Stimulated activated CD4-positive, alpha-beta T cell treated with anti-CD3 and anti-CD28 coated beads, Interleukin-4, amount 100 ng/mL, for 1 hour (primary cell): ENCODE measurements at places on chromosomes 1 and 21.

- DNase-seq: no peak
Observed at GRCh38 chr1:28815533-28816185, 3.7 kb downstream of the OPRD1 start.

GRCh38 chr1:55138823-55139222 is 76.3 kb downstream of the USP24 start:
- no peak for DNase-seq

DNA sequence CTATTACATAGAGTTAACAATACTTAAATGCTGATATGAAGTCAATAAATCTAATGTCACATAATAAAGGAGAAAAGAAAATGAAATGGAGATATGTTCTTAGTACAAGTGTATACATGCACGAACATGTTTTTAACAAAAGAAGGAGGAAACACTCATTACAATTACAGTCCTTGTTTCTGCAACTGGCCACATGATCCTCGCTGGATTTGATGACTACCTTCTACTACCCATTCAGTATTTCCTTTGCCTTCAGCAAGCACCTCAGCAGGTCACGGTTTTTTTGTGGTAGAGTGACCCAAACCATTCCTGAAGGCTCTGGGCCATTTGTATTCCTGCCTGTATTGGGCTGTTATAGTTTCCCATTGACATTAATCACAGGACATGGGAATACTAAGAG is 172.8 kb upstream of the CXADR start:
- no peak for DNase-seq

DNA sequence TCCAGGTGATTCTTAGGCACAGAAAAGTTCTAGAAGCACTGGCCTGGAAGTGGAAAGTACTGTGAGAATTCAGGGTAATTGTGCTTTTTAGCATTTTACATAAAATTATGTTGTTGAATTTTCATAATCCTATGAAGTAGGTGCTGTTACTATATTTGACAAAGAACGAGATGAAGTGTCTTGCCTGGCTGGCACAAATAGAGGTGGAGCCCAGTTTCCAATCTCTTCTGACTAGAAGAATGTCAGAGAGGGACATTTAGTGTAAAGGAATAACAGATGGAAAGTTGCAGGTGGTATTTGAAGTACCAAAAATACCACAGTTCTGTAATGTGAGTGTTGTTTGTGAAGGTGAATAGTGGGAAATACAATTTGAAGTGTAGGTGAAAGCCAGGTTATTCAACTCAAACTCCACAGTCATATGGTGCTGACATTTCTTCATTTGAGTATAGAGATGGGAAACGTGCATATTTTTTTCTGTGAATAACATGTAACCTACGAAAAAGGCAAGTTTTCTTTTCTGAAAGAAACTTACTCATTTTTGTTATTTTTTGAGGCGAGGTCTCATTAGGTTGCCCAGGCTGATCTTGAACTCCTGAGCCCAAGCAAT is 3.5 kb upstream of the TMCO2 start:
- no peak for DNase-seq

DNA sequence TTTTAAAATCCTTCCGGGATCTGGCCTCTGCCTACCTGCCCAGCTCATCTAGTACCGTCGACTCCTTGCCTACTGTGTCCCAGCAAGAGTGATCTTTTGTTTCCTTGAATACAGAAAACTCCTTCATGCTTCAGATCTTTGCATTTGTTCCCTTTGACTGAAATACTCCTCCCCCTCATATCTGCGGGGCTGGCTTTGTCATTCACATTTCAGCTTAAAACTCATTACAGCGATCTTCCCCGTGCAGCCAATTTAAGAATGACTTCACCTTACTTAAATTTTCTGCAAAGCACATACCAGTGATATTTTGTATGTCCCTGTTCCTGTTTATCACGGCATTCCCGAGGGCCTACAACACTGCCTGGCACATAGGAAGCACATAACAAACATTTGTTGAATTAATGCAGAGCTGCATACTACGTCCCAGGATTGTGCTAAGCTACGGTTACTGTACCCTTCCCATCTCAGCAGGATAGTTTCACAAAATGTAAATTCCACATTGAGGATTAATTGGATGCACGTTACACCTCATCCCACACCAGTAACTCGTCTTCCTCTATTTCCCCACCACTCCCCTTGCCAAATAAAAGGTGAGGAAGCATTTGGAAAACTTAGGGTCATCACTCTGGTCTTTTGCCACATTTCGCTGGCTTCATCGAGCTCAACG is 837 bp upstream of the DESI2 start:
- DNase-seq: no peak

GRCh38 chr1:18635891-18636595 is 5.4 kb downstream of the PAX7 start:
- no peak for DNase-seq

GRCh38 chr21:41175080-41175479 is 7.1 kb downstream of the BACE2 start:
- DNase-seq: no peak

DNA sequence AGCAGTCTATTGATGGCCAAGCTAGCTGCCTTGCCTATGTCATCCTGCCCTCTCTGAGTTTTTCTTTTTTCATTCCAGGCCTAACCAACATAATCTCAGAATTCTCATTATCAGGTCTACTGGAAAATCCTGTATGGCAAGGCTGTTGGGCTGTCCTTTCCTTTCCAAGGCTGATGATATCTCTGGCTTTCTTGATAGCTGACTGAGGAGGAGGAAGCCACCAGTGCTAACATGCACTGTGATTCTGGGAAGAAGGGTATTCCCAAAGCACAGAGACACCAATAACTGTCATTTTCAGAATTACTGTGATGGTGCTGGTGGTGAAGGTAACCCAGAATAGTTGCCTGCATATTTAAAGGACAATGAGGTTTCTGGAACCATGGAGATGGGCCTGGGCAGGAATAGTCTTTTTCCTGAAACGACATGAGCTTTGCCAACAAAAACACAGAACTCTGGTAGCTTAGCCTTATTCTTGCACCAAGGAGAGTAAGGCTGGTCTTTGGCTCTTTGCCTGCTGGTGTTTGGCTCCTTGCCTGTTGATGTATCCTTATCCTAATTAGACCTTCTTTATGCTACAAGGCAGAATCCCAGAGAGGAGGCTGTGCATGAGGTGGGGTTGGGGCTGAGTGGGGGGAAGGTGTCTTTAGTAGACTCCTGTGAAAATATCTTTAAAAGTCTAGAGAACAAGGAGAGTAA is 157.4 kb downstream of the TNFSF18 start:
- no peak for DNase-seq

- no peak for DNase-seq
Observed at GRCh38 chr21:34800797-34801518, 132.2 kb downstream of the CLIC6 start.

- no peak for DNase-seq
Observed at GRCh38 chr1:22814176-22815042, 103.8 kb downstream of the EPHB2 start.

- DNase-seq: no peak
Observed at GRCh38 chr1:25695090-25695770, 78.6 kb downstream of the MAN1C1 start.

DNA sequence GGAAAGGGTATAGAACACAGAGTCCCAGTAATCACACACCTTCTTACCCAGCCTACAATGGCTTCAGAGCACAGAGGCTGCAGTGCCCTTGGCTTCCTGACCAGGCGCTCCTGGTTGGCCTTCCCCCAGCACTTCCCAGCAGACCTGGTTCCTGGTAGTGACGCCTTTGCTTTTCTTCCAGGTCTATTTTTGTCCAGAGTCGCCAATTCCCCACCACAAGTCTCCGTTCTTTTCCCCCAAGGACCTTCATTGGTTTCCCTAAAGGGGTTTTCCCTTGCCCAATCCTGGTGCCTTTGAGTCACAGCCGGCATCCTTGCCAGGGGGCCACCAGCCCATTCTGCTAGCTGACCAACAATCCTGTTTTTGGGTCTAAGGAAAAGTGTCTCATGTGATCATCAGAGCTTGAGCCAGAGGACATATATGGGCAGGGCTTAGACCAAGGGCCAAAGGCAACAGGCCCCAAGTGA is 84.8 kb downstream of the KCNJ15 start:
- DNase-seq: no peak

DNA sequence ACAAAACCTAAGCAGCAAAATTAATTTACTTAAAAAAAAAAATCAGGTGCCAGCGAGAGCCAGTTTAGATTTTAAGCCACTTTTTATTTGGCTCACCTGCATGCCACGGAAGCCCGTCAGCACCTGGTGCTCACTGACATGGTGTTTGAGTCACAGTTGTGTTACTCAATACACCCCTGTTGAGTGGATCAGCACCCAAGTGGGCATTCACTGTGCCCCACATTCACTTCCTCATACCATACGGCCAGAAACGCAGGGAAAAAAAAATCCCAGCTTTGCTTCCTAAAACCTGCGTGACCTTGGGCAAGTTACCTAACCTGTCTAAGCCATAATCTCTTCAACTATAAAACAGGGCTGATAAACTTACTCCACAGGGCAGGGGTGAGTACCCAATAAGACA is 42.8 kb upstream of the SIM2 start:
- no peak for DNase-seq

DNA sequence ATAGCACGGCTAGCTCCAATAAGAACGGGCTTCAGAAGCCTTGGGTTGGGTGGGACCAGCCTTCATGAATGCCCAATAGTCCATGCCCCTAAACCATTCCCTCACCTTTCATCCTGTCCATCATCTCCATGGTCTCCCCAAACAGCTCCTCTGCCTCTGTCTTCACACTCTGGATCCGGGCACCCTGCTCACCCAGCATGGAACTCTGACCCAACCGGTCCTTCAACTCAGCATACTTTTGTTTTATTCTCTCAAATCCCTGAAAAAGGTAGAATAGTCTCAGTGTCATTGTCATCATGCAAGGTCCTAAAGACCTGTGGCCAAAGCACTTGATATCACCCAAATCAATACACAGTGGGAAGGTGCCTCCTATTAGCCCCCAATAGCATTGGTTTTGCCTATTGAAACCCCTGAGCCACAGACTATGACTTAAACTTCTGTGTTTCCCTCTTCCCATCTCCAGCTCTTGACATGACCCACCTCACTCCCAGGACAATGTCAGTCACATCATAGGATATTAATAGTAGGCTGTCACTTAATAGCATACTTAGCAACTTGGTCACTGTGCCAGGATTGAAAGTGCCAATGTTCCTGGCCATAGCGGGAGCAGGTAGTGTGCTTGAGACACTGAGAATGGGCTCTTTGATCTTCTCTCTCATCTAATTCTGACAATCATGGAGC is 33.0 kb downstream of the CAMK1G start:
- no peak for DNase-seq

GRCh38 chr21:41479686-41480085 is 28.3 kb downstream of the TMPRSS2 start:
- DNase-seq: no peak

- DNase-seq: peak; percentile 20
Observed at GRCh38 chr21:33070998-33071769, 1.2 kb downstream of the OLIG1 start.

GRCh38 chr1:69109277-69109676 is 458.4 kb upstream of the LRRC7 start:
- no peak for DNase-seq

- DNase-seq: no peak
Observed at GRCh38 chr1:228084325-228084724, 1.8 kb downstream of the ARF1 start.

DNA sequence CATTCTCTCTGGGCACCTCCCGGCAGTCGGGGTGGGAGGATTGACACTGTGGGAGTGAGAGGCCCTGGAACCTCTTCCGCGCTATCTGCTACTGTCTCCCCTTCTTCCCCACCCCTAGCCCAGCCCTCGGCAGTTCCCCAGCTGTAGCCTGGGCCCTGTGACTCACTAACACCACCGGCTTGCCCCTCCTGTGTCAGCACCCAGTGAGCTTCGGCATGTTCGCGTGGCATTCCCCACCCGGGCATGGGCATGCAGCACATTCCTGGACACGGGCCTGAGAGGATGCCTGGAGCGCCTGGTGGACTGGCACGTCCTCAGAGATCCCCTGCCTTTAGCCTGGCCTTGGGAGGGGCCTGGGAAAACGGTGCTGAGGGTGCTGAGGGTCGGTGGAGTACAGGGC is 1.3 kb downstream of the CDK18 start:
- DNase-seq: no peak

DNA sequence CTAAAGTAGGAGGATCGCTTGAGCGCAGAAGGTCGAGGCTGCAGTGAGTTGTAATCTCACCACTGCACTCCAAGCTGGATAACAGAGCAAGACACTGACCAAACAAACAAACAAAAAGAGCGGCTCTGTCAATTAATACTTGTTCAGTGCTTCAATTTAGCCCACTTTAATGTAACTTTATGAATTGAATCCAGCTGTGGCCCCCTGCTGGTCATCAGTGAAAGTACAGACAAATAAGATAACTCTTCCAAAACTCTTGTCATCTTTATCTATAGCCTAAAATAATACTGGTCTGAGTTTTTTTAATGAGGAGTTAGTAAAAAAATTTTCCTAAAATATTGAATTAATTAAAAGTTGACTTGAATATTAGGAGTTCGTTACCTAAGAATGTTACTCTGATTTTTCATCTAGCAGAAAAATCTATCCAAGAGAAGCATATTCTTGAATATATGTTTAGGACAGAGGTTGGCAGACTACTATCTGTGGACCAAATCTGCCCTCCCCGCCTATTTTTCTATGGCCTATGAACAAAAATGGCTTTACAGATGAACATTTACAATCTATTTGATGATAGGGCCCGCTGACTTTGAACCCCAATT is 26.1 kb downstream of the ATP5PF start:
- peak; percentile 29 for DNase-seq

- no peak for DNase-seq
Observed at GRCh38 chr21:35075546-35075945, 26.4 kb upstream of the RUNX1 start.
